ENCODE measurements at places on chromosomes 6 and 20.

- DNase-seq, result no peak
Measured at GRCh38 chr6:29465279-29465678, 8.3 kb downstream of the OR2H1 start.

DNA sequence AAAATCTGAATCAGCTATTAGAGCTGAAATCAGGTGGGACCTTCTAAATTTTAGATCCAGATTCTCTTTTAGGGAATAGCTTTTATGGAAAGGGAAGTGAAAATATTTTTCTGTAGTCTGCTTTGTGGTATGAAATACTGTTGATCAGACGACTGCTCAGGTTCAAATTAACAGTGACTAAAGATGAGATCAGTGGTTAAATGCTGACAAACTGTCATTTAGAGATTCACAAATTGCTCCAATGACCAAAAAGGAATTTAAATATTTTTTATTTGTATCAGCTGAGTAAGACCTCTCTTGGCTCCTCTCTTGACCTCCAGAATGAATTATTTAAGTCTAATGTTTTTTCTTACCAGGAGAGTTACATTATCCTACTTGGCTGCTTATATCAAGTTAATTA lies 77.3 kb downstream of the KCNQ5 start:
- DNase-seq, result no peak

DNA sequence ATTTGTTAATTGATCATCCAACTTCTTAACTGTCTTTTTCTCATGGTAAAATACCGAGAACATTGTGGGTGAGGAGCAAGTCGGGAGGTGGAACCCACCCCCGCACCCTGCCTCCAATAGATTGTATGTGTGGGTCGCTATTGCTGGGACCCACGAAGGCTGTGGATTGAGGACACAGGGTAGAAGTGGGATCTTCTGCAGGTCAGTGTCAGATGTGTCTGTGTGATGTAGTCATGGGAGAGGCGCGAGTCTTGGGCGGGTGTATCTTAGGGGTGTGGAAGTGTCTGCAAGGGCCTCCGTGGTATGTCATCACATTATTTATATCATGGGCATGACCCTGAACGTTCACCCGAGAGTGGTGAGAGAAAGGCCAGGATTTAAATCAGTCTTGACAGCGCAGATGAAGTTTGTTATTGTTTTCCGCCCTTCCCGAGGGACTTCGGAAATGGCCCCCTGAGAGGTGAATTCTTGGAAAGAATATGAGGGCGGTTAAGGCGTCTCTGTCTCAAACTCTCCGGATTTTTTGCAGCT lies 472 bp upstream of the PAQR8 start:
- no peak for DNase-seq

DNA sequence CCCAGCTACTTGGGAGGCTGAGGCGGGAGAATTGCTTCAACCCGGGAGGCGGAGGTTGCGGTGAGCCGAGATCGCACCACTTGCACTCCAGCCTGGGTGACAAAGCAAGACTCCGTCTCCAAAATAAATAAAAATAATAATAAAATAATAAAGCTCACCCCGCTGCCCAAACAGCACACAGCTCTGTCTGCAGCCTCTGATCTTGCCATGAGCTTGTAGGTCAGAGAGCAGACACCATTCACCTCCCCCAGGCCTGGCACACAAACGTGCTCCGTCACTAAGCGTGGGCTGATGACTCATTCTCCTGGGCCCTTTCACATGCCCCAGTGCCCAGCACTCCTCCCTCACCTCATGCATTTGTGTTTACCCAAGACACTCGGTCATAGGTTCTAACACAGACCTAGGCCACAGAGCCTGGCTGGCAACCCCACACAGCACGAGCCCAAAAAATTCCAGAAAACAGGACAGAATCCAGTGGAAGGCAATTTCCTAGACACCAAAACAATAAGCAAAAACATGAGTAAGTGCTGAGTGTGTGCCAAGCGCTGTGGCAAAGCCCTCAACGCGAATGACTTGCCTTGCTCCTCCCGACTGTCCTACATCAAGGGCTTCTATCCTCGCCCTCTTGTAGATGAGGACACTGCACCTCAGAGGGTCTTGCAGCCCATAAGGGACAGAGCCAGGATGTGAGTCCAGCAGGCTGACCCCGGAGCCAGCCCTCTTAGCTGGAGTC lies 18.0 kb downstream of the ATP9A start:
- no peak for DNase-seq

DNA sequence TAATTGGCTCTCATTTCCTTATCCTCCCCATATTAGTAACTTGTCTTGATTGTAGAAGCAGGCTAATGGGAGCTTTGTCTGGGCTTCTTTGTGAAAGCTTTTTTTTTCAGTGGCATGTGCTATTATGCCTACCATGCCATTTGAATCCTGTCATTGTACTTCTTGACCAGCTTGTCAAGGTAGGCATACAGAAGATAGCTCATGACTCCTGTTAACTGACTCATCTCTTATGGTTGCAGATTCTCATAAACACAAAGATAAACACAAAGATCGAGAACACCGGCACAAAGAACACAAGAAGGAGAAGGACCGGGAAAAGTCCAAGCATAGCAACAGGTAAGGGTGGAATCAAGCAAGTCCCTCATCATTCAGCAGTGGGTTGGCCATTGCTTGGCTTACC lies 32.5 kb downstream of the TOP1 start:
- no peak for DNase-seq

DNA sequence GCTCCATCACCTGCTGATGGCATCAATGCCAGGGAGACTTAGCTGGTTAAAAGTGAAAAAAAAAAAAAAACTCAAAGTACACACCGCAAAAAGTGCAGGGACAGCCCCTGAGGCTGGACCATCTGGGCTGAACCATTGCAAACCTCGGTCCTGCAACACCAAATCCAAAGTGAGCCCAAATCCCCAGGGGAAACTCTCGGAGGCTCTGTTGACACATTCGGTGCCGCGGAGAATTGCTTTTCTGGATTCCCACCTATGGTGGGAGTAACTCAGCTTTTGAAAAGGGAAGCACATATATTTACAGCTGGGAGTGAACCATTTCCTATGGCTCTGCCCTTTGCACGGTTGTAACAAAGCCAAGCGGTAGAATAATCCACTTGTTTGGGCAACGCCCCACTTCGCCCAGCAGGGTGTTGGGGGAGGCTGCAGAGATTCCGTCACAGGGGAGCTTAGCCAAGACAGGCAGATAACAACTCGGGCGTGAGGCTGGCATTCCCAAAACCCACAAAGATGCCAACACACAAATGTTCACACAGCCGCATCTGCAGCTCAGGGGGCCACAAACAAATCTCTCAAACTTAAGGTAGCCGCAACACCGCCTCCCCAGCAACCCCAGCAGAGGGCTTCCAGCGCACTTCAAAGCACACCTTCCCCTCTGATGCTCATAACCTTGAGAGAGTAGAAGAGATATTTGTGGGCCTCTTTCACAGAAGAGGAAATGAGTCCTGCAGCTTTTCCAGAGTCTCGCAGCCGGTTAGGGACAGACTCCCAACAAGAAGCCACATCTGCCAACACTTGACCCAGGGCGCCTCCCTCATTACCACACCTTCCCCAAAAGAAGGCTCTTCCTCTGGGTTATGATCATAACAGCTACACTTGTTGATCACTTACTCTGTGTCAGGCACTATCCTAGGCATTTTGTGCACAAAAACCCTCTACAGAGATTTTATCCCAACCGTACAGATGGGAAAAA lies 11.4 kb downstream of the ZC3H12D start:
- DNase-seq, result no peak

DNA sequence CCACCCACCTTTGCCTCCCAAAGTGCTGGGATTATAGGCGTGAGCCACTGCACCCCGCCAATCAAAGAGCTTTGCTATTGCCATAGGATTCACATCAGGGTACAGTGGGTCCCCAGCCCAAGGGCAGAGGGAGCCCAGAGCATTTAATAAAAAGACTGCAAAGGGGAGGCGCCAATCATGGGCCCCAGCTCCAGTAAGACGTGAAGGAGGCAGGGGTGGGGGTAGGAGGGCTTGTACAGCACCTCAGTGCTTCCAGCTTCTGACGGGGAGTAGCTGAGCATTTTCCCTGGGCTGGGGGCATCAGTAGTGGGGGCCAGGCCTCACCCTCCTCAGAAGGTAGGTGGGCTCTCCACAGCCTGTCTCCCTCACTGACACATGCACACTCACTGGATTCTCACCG lies 1.5 kb downstream of the ADA start:
- no peak for DNase-seq

- no peak for DNase-seq
Measured at GRCh38 chr6:156688620-156688971, 88.6 kb upstream of the ARID1B start.

Data from activated CD4-positive, alpha-beta T cell treated with anti-CD3 and anti-CD28 coated beads for 1 hour (primary cell).